ENCODE measurements at places on chromosomes 3 and 15.
A peak's percentile ranks its signal among the peaks of the same experiment; 100 is the strongest.

DNA sequence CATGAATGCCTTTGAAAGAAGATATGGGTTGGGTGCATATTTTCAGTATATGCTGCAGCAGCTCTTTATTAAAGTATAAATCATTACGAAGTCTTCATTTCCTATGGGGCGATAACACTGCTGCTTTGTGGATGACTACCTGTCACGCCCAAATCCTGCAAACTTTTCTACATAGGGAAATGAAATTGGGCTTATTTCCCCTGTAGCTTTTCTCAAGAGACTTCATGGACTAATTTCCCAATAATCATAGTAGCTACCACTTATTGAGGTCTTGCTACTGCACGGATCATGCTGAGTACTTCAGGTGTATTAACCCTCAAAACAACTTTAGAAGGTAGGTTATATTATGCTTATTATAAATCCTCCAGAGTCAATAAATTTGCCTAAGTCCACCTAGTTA is 8.0 kb downstream of the TGFBR2 start:
- no peak for DNase-seq

DNA sequence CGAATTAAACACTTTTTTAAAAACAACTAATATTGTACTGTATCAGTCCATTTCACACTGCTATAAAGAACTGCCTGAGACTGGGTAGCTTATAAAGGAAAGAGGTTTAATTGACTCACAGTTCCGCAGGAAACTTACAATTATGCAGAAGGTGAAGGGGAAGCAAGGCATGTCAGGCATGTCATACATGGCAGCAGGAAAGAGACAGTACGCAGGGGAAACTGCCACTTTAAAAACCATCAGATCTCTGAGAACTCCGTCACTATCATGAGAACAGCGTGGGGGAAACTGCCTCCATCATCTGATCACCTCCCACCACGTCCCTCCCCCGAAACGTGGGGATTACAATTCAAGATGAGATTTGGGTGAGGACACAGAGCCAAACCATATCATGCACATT is 162.8 kb upstream of the TPM1 start:
- DNase-seq, result no peak

DNA sequence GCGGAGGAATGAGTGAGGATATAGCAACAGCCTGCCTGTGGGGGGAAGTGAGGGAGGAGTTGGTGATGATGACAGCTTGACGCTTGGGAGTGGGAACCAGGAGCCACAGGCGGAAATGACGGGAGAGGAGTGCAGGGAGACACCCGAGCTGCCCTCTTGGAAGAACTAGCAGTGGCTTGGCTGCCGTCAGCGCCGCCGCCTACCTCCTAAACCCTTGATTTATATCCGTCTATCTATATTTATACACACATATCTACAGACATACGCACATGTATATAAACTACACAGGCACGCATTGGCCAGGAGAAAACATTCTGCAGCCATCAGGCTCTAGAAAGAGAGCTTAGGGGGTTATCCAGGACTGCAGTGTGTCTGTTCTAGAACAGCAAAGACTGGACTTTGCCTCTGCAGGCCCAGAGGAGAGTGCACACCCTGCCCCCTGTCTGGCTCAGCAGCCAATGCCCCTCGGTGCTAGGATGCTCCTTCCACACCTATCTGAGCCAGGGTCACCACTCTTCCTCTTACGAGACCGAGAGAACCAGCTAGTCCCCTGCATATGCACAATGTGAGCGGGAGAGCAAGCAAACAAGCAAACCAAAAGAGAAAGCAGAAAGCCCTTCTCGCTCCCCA is 45.3 kb upstream of the MAGEF1 start:
- peak; percentile 89 for DNase-seq

DNA sequence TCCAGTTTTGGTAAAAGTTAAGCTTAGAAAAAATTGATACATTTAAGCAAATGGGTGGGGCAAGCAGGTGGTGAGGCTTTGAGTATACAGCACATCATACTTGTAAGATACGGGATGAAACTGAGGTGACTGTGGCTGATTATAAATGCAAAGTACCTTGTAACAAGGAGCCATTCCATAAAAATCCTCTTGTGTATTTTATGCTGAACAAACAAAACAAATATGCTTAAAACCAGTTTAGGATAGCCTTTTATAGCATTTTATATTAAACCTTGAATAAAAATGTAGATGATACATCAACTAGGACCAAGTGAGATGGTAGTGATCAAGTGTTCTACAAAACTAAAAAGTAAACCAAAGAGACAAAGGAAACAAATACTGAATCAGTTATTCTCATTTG is 3.4 kb downstream of the PLSCR1 start:
- DNase-seq, result no peak

- no peak for DNase-seq
Measured at GRCh38 chr15:41894251-41894790, 468 bp upstream of the SPTBN5 start.

GRCh38 chr3:54830658-54831057 is 97.2 kb downstream of the LRTM1 start:
- DNase-seq, result no peak

- DNase-seq, result peak; percentile 84
Measured at GRCh38 chr15:99442252-99442897, 123.4 kb upstream of the MEF2A start.

DNA sequence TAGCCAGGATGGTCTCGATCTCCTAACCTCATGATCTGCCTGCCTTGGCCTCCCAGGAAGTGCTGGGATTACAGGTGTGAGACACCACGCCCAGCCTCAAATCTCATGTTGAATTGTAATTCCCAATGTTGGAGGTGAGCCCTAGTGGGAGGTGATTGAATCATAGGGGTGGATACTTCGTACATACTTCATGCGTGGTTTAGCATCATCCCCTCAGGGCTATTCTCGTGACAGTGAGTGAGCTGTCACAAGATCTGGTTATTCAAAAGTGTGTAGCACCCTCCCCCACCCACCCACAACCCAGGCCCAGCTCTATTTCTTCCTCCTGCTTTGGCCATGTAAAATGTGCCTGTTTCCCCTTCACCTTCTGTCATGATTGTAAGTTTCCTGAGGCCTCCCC is 236.9 kb upstream of the IL12A start:
- no peak for DNase-seq

DNA sequence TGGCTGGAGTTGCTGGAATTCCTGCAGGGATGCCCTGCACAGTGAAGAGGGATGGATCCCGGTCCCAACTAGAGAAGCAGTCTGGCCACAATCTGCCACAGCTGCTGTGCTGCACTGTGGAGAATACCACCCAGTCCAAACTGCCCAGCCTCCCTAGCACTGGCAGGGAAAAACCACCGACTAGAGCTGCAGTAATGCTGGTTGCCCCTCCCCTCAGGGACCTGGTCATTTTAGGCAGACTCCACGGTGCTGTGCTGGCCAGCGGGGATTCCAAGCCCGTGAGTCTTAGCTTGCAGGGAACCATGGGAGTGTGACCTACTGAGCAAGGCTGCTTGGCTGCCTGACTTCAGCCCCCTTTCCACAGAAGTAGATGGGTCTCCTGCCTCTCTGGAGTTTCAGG is 478.0 kb upstream of the ATP11B start:
- DNase-seq, result no peak

- no peak for DNase-seq
Measured at GRCh38 chr15:85961821-85962220, 117.8 kb upstream of the AGBL1 start.

Measured in tongue (tissue), 3 donors.